T1000 (cell line): ENCODE measurements at places on chromosomes 3 and 15.

- DNase-seq: no peak
Observed at GRCh38 chr3:155018621-155019330, 61.3 kb upstream of the MME start.

GRCh38 chr15:98942431-98942830 lies 65.2 kb downstream of the PGPEP1L start:
- DNase-seq: no peak

DNA sequence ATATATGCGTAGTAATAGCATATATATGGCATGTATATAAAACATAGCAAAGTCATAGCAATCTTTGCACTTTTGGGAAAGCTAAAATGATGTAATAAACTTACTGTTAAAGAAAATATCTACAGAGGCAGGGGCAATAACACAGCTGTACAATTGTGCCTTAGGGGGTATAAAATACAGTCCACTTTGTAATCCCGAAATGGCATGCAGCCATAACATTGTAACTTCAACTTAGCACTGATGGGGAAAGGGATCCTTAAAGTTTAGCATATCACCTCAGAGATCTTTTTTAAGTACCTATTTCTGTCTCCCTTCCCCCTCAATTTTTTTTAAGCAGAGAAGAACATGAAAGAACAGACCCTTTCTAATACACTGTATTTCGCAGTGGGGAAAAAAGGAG lies 40.8 kb downstream of the PLD1 start:
- DNase-seq: no peak

DNA sequence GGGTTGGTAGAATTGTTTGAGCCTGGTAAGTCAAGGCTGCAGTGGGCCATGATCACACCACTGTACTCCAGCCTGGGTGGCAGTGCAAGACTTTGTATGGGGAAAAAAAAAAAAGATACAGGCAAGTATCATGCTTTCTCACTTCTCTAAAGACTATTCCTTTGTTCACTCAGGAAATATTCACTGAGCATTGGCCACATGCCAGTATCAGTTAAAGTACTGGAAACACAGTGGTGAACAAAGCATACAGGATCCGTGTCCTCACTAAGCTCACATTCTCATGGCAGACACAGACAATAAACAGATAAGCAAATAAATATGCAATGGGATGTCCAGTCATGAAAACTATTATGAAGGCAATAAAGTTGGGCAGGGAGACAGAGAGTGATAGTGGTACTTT lies 5.1 kb upstream of the MTHFS start:
- DNase-seq: no peak

GRCh38 chr15:74411686-74412085 lies 22.1 kb downstream of the SEMA7A start:
- DNase-seq: no peak

GRCh38 chr3:13419505-13420044 lies 547 bp downstream of the NUP210 start:
- no peak for DNase-seq

GRCh38 chr3:195549931-195550519 lies 6.9 kb upstream of the PPP1R2 start:
- no peak for DNase-seq
